ENCODE measurements at places on chromosomes 3 and 15.

- no peak for DNase-seq
These were observed 2.4 kb downstream of the CYP11A1 start for GRCh38 chr15:74364936-74365597.

- no peak for DNase-seq
These were observed 156.5 kb upstream of the SLC2A2 start for GRCh38 chr3:171183042-171183441.

- DNase-seq, result no peak
These were observed 269.0 kb downstream of the ABHD5 start for GRCh38 chr3:43959498-43960447.

DNA sequence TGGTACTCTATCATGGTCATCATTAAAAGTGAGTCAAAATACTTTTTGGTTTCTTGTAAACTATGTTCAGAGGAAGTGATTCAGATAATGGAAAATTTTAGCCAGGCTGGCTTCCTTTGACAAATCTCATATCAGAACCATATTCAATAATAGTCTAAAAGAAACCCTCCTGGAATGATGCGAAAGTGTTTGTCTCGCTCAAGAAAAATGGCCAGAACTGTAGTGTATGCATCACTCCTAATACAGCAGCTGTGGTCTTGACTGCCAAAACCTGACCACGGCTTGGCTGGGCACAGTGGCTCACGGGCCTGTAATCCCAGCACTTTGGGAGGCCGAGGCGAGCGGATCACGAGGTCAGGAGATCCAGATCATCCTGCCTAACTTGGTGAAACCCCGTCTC, 35.6 kb upstream of the KCNMB2 start:
- no peak for DNase-seq

- DNase-seq, result no peak
These were observed 5.4 kb upstream of the RAB6B start for GRCh38 chr3:133901083-133901482.

DNA sequence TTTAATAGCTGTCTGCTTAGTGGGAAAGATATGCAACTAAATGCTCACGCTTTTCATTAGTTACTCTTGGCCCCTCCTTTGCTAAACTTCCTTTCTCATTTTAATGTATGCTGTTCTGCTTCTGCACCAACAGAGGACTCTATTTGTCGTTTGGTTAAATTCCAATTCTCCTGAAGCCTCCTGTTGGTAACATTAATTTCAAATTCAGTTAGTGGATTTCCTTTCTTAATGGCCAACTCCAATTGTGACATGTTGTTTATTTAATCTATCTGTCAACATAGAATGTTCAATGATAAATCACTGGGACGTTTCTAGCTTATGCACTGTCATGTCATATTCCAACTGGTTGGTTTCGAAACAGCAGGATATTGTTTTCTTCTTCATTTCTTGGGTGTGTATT, 467.4 kb upstream of the BCHE start:
- DNase-seq, result no peak

DNA sequence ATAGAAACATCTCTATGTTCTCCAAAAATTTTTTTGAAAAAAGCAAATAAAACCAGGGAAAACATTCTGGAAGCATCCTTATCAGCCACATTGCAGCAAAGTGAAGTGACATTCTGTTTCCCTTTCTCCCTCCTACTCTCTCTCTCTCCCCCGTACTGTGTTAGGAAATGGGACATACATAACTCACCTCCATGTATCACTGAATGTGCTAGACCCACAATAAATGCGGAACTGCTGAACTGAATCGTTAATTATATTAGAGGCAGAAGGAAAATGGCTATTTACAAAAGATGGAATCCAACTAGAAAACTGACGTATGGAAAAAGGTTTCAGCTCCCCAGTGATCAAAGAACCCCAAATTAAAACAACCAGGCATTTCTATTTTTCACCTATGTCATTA, 129.8 kb downstream of the MINAR1 start:
- DNase-seq, result no peak

Measured in frontal cortex (tissue), 4 donors.